ENCODE measurements at places on chromosomes 11 and 22. TPM values are rescaled to one million over a fixed set of nuclear protein-coding genes. Genes with fewer than 3 reads are reported as not detected.

CRYBB3 gene
- not detected for total RNA-seq

SLC29A2 gene
- total RNA-seq, result 13.7 TPM

GAL3ST1 gene
- total RNA-seq, result 1.7 TPM

CENPM gene
- total RNA-seq, result 4.7 TPM

MPZL3 gene
- total RNA-seq, result 2.3 TPM

RFPL3 gene
- not detected for total RNA-seq

- H3K4me3 ChIP-seq, result no peak overlapping the region
- no peaks in the 10 kb centered on the region for H3K27me3 ChIP-seq
- DNase-seq, result no peak
These were observed 12.5 kb downstream of the QSER1 start for GRCh38 chr11:32905028-32905667.

DNA sequence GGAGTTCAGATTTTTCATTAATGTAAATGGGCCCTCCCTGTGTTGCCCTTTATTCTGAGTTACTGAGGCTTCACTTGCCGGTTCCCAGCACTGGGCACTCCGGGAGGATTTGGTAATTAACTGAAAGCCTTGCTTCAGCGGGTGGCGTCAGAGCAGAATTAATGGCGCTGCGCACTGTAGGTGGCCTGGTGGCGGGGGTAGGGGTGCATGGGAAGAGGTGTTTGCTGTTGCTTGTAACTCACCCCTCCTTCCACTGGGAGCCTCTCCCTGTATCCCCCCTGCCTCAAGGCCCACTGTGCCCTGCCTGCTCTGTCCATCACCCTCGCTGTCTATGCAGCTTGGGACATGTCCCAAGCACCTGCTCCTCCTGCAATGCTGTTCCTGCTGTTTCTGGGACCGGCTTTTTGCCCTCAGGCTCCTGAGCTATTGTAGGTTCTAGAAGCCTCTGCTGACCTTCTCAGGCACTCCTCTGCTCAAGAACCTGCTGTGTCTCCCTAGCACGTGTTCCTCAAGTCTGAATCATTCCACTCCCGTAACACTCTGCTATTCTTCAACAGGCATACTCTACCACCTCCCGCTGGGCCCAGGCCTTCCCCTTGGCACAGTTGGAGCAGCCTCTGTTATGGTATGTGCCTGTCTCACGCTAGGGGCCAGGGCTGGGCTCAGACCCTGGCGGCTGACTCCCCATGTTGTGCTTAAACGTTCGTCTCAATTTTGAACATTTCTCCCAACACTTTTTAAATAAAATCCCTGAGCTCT lies 24.4 kb downstream of the ARHGAP8 start:
- H3K36me3 ChIP-seq, result no peaks in the 10 kb centered on the region
- no peak for DNase-seq
- H3K27ac ChIP-seq, result no peak overlapping the region
- H3K4me3 ChIP-seq, result no peak overlapping the region
- no peaks in the 10 kb centered on the region for H3K4me1 ChIP-seq

- DNase-seq, result no peak
- H3K27me3 ChIP-seq, result no peaks in the 10 kb centered on the region
- no peaks in the 10 kb centered on the region for H3K36me3 ChIP-seq
- peaks cover 3% of the 10 kb centered on the region for H3K4me1 ChIP-seq
- H3K4me3 ChIP-seq, result no peak overlapping the region
- no peak overlapping the region for H3K27ac ChIP-seq
These were observed 7.0 kb downstream of the SERHL2 start for GRCh38 chr22:42560781-42561180.

DNA sequence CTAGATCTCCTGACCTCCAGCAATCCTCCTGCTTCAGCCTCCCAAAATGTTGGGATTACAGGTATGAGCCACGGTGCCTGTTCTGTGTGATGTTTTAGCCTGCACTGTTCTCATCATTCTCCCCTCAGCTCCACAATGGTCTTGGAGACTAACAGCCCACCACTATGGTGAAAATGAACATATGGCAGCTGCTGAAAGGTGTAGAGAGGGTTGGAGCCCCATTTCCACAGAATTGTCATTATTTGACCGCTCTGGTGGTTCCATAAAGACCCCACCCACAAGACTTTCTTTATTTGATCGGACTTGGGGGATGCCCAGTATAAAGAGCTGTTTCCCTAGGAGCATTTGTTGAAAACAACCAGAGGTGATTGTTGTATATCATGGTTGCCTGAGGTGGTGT lies 67.9 kb upstream of the SEPTIN5 start:
- no peak for DNase-seq
- H3K36me3 ChIP-seq, result no peaks in the 10 kb centered on the region
- peaks cover 6% of the 10 kb centered on the region for H3K4me1 ChIP-seq
- H3K27me3 ChIP-seq, result peaks cover 2% of the 10 kb centered on the region
- no peak overlapping the region for H3K27ac ChIP-seq

DNA sequence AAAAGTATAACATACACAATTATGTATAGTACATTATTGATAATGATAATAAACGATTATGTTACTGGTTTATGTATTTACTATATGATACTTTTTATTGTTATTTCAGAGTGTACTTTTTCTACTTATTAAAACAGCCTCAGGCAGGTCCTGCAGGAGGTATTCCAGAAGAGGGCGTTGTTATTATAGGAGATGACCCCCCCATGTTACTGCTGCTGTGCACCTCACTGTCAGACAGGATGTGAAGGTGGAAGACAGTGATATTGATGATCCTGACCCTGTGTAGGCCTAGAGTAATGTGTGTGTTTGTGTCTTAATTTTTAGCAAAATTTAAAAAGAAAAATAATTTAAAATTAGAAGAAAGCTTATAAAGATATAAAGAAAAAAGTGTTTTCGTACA lies 57.6 kb downstream of the REXO2 start:
- DNase-seq, result no peak
- H3K27ac ChIP-seq, result no peak overlapping the region
- H3K36me3 ChIP-seq, result no peaks in the 10 kb centered on the region
- H3K4me3 ChIP-seq, result no peak overlapping the region
- H3K4me1 ChIP-seq, result no peaks in the 10 kb centered on the region
- H3K27me3 ChIP-seq, result no peaks in the 10 kb centered on the region

DNA sequence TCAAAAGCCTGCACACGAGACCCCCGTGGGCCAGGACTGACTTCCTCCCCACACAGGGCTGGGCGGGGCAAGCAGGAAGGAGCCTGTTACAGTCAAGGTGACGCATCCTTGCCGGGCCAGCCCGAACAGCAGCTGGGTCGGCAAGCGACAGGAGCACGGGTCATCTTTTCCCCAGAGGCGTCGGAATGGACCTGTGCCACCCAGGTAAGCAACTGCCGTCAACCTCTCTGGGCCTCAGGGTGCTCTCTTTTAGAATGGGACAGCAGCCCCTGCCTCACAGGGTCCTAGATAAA lies at the start of gene CYTH4:
Gene CYTH4 (plus strand): TSS at position 124 of the 293 bp plus-strand sequence. CDS start 62 bp downstream, at position 186.
- H3K4me3 ChIP-seq, result peak within 1 kb of the TSS; percentile 56
- H3K27me3 ChIP-seq, result no peaks in the 10 kb centered on the region
- no peaks in the 10 kb centered on the region for H3K36me3 ChIP-seq

- no peaks in the 10 kb centered on the region for H3K36me3 ChIP-seq
- no peak for DNase-seq
- H3K4me1 ChIP-seq, result no peaks in the 10 kb centered on the region
These were observed 346.8 kb downstream of the ETS1 start for GRCh38 chr11:128240546-128240945.

DNA sequence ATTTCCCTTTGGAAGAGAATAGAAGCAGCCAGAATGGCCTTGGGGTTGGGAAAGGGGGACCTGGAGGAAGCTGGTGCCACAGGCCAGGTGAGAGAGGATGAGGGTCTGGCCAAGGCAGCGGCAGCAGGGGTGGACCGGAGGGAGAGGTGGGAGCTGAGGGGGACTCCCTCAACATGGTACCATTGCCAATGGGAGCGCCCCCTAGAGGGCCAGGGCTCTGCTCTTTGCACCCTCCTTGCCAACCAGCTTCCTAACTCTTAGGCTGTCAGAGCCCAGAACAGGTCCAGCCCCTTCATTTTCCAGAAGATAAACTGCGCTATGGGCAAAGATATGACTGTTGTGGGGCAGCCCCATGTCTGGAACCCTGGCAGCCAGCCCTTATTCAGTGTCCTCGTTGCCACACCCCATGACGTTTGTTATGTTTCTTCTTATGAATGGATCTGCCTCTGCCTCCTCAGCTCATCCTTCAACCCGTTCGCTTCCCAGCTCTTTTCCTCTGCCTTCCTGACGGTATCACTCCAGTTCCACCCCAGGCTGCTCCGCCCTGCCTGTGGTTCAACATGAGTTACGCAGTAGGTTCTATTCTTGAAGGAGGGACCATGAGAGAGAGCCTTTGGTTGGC lies 185.2 kb downstream of the GRIK4 start:
- no peaks in the 10 kb centered on the region for H3K36me3 ChIP-seq
- no peaks in the 10 kb centered on the region for H3K27me3 ChIP-seq
- H3K27ac ChIP-seq, result no peak overlapping the region
- no peaks in the 10 kb centered on the region for H3K4me1 ChIP-seq
- H3K4me3 ChIP-seq, result no peak overlapping the region

DNA sequence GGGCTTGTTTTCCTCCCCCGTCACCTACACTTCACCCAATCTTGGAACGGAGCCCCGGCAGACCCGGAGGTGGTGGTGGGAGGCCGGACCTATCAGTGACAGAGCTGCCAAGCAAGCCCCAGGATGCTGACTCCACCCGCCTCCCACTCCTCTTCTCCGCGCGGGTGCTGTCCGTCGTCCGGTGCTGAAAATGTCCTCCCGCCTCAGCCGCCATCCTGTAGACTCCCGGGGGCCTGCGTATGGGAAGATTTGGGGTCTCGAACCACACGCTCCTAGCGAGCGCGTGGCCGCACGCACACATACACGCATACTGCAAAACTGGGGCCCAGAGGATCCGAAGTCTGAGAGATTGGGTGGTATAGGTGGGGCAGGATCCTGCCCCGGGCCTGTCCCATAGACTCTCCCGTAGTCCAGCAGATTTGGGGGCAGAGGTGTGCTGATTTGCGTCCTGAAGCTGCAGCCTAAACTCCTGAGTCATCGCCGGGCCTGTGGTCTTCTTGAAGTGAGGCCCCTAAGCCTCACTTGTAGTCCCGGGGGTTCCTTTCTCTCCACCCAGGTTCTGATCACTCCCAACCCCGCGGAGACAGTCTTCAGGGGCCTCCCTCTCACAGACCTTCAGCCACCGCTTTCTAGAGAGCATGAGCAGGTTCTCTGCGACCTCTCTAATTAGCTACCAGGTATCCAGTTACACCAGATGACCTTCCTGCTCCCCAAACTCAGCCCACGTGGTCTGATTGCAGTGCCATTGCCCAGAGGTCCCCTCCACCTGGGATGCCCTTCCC lies 796 bp upstream of the YIF1A start:
- H3K36me3 ChIP-seq, result no peaks in the 10 kb centered on the region
- DNase-seq, result peak; percentile 90
- no peaks in the 10 kb centered on the region for H3K27me3 ChIP-seq
- peaks cover 23% of the 10 kb centered on the region for H3K4me1 ChIP-seq
- H3K27ac ChIP-seq, result peak overlapping the region; percentile 93
- H3K4me3 ChIP-seq, result peak overlapping the region; percentile 75

DNA sequence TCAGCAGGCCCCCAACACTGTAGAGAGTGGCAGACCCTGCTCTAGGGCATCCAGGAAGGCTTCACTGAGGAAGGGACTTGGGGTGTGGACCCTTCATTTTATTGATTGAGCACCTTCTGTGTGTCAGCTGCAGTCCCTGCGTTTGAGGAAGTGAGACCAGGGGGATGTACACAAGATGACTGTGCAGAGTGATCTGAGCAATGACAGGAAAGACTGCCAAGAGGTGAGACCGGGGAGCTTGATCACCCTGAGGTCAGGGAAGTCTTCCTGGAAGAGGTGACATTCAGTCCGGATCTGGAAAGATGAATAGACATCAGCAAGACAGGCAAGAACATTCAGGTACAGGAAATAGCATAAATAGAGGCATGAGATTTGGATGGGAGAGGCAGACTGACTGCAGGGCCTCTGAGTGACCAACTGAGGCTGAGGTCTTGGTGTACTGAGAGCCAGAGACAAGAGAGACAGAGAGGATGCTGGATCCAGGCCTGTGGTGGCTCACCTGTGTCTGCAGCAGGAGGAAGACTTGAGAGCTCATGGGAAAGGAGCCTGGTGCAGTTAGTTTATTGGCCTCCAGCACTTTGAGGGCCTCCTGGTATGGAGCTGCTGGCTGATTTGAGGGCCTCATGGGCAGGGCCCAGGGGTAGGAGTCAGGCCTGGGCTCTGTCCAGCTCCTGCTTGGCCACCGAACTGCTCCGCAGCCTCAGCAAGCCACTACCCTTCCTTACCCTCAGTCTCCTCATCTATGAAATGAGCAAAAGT lies 5.2 kb downstream of the DGAT2 start:
- peak overlapping the region; percentile 70 for H3K27ac ChIP-seq
- peaks cover 16% of the 10 kb centered on the region for H3K4me1 ChIP-seq
- no peak overlapping the region for H3K4me3 ChIP-seq

DNA sequence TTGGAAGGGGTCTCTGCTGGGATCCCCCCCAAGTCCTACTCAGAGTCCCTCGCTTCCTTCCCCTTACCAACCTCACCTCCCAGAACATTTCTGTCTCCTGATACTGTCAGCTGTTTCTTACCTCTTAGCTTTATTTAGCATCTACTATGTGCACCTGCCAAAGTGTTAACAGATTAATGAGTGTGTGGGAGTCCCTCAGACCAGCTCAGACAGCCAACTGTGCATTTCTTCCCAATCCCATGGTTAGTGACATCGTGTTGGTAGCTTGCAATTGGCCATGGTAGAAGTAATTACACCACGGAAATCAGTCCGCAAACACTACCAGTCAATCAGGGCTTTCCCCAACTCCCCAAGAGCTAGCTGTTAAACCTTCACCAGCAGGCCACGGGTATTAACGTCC lies 150.6 kb downstream of the DSCAML1 start:
- no peaks in the 10 kb centered on the region for H3K4me1 ChIP-seq
- H3K27ac ChIP-seq, result no peak overlapping the region
- no peaks in the 10 kb centered on the region for H3K27me3 ChIP-seq
- H3K4me3 ChIP-seq, result no peak overlapping the region
- no peak for DNase-seq

DNA sequence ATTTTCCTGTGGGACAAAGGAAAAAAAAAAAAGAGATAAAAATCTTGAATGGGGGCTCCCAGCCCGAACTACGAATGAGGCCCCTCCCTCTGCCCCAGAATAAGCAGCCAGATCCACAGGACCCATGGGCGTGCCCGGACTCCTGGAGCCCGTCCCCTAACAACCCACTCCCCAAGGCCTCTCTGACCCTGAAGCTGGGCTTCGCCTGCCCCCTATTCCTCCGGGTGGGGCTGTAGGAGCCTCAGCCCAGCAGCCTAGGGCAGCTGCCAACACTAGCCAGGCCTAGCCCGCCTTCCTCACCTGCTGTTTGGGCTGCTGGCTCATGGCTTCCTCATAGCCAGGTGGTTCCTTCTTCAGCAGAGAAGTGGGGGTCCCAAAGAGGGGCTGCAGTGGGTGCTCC lies 46.6 kb downstream of the SGSM3 start:
- H3K4me1 ChIP-seq, result peaks cover 11% of the 10 kb centered on the region
- H3K4me3 ChIP-seq, result no peak overlapping the region
- H3K36me3 ChIP-seq, result peaks cover 59% of the 10 kb centered on the region
- DNase-seq, result peak; percentile 38
- no peaks in the 10 kb centered on the region for H3K27me3 ChIP-seq

DNA sequence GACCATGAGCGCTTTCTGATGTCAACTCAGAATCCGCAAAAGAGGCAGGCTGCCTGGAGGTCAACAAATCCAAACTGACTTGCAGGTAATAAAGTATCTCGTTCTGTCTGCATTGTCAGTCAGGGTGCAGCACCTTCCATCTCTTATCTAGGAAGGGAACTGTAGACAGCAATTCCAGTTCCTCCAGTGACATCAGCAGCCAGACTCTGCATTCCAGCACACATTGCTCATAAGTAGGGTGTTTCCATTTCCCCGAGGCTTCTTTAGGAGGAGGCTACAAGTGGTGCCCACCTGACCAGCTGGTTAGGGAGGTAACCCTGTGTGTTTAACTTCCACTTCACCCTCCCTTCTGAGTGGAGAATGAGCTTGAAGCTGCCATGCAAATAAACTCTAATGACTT lies 53.3 kb downstream of the NTM start:
- peak overlapping the region; percentile 57 for H3K27ac ChIP-seq
- H3K4me3 ChIP-seq, result no peak overlapping the region
- H3K4me1 ChIP-seq, result no peaks in the 10 kb centered on the region
- no peaks in the 10 kb centered on the region for H3K36me3 ChIP-seq
- no peaks in the 10 kb centered on the region for H3K27me3 ChIP-seq
